ENCODE measurements at places on chromosomes 11 and 22.
A peak's percentile ranks its signal among the peaks of the same experiment; 100 is the strongest.

DNA sequence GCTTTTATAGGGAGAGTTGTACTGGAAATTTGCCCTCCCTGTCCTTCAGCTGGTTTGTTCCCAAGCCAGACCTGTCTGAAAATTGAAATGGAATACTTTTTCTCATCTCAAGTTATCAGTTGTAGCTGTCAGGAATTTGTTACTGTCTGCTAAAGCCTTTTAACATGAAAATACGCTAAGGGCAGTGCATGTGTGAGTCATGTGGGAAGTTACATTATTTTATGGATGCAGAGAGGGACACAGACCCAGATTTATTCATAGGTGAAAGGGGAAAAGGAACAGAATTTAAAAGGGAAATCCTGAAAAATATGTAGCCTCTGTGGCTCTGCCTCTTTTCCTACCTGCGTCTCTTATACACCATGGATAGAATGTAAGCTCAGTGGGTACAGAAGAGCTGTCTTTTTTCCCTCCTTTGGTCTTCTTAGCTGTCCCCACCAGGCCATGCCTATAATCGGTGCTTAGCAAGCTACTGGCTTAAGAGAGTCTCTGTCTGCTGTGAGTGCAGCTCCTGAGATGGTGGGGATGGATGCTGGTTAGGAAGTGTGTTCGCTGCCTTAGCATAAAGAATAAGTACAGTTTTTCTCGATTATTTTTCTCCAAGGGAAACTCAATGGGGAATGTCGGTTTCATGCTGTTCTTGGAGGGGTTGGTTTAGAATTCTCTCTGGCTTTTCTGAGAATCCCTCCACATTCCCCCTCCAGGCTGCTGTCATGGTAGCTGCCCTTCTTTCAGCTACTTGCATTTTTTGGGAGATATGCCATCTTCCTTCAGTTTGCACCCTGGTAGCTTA, 166.8 kb downstream of the TEAD1 start:
- no peak for DNase-seq

DNA sequence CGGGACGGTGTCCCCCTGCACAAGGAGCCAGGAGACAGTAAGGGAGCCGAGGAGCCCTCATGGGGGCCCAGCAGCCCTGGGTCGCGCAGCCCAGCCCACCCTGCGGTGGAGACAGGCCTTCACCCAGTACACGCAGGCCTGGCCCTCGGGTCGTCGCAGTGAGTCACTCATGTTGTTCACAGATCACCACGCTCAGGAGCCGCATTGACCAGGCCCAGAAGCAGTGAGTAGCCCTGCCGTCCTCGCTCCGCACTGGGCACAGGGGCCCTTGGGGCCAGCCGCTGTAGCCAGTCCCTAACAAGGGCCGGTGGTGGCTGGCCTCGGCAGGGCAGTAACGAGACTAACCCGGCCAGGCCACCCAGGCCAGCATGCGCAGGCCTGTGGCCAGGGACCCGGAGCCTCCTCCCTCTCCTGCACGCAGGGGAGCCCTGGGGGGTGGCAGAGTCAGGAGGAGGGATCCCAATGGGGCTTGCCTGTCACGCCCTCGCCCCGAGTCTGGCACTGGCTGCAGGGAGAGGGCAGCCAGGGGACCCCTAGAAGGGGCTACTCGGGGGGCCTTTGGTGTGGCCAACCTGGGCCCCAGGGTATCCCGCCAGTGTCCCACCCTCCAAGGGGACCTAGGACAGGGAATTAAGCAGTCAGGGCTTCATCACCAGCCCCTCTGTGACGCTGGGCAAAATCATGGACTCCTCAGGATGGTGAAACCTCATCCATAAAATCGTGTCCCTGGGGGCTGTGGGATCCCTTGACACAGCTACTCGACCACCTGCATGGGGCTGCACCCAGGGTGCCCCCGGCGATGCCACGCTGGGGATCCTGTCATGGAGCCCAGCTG, 10.1 kb upstream of the MRPL23 start:
- peak; percentile 8 for DNase-seq

GRCh38 chr11:123416566-123416965, 13.5 kb upstream of the GRAMD1B start:
- DNase-seq: no peak

DNA sequence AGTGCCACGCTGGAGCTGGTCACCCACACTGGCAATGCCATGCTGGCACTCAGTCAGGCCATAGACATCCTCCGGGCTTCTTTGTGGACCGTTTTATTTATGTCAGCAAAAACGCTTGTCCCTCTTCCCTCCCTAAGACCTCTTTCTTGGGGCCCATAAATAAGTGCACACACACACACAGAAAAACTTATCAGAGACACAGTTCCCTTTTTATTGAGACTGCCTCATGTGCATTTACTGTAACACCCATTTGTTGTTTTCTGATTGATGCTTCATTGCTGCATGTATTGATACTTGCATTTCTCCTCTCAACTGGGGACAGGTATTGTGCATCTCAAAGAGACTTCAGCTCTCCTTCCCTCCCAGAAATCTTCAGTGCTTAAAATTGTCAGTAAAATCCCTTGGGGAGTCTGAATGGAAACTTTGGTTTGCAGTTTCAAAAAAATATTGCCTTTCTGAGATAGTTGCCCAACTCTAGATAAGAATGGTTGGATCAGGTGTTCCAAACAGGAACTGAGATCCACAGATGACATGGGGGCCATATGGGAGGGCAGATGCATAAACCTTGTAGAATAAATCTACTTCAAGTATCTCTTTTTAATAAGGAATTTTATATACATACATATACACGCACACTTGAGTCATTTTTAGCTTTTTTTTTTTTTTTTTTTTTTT, 50.9 kb downstream of the PPP2R1B start:
- no peak for DNase-seq

DNA sequence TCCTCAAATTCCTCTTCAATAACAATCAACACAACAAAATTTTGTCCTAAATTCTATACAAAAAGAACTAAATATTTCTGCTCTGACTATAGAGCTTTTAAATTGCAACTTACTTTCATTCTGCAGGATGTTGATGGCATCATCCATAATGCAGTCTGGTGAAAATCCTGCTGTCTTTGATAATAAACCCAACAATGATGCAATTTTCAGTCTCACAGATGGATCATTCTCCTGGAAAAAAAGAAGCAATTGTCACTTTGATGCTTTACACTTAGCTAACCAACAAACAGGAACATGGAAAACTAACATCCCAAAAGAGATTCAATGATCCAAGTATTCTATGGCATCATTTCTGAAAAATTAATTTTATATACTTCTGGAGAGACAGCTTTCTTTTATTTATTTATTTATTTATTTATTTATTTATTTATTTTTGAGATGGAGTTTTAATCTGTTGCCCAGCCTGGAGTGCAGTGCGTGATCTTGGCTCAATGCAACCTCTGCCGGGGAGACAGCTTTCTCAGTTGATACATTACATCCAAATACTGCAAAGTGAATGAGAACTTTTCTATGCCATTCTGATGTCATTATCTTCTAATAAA, 13.0 kb downstream of the INTS4 start:
- no peak for DNase-seq

- no peak for DNase-seq
Observed at GRCh38 chr11:126753990-126754389, 246.6 kb downstream of the KIRREL3 start.

DNA sequence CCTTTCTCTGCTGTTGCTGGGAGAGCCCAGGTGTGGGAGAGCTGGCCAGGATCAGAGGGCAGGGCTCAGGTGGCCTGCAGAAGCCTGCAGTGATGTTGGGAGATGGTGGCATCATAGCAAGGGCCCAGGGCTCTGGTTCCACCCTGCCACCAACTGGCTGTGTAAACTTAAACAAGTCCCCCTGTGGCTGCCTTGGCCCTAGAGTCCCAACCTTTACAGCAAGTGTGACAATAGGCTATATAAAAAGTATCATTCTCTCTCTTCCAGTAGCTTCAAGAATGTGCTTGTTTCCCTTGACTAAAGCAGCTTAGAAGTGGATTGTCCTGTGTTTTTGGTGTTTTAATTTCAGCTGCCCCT, 201.8 kb upstream of the E2F8 start:
- DNase-seq: no peak

- DNase-seq: no peak
Observed at GRCh38 chr11:100830274-100830673, 143.2 kb downstream of the ARHGAP42 start.

DNA sequence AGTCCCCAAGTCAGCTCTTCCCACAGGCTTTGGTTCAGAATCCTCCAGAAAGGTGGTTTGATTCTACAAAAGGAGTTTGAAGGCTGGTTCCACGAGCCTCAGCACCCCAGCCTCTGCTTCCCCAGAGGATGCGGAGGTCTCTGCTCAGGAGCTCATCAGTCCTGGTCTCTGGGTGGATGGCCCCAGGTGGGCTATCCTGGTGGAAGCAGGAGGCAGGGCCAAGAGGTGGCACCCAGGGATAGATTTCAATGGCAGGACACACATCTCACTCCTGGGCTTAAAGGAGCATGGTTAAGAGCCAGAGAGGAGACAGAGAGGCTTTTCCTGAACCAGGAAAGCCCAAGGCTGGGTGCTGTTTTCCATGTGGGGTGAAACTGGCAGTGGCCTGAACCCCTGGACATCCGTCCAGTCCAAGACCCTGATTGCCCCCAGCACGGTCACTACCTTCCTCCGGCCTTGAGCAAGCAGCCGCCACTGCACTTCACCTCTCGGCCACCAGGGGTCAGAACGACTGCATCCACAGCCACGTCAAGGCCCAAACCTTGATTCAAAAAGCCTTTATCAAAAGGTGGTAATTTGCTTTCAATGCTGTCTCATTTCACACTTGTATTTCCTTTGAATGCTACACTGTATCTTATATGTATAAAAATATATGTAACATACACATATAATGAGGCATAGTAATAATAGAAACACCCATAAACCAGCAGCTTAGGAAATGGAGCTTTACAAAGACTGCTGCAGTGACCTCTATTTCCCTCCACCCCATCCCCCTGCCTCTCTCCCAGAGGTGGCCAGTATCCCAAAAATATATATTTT, 19.3 kb upstream of the FXYD2 start:
- peak; percentile 84 for DNase-seq

- no peak for DNase-seq
Observed at GRCh38 chr11:132220474-132220873, 850.1 kb downstream of the NTM start.

GRCh38 chr11:86408845-86409244, 34.2 kb downstream of the CCDC81 start:
- no peak for DNase-seq

DNA sequence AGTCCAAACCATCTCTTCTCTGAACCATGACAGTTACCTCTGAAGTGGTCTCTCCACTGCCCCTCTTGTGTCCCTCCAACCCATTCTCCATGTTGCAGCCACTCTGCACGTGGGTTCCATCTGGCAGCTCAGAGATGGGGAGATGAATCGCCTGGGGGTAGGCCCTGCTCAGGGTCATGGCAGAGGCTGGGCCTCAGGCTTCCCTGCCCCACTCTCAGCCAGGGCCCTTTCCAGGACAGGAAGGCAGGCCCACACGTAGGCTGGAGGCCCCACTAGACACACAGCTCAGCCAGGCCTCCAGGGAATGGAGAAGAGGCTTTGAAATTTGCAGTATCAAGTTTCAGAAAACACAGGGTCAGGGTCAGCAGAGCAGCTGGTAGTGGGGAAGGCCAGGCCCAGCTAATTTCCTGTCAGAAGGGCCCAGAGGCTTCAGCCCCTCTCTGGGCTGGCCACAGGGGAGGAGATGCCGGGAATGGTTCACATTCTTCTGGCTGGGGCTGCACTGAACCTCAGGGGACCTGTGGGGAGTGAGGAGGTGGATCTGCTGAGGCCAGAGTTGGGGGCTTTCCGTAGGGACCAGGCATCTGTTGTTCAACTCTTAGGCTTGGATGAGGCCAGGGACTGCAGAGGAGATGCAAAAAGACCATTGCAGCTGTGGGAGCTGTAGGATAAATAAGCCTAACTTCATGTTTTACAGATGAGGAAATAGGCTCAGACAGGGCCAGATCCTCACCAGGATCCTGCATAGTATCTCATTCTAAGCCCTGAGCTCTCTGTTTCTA, 101.6 kb downstream of the SWAP70 start:
- peak; percentile 61 for DNase-seq

DNA sequence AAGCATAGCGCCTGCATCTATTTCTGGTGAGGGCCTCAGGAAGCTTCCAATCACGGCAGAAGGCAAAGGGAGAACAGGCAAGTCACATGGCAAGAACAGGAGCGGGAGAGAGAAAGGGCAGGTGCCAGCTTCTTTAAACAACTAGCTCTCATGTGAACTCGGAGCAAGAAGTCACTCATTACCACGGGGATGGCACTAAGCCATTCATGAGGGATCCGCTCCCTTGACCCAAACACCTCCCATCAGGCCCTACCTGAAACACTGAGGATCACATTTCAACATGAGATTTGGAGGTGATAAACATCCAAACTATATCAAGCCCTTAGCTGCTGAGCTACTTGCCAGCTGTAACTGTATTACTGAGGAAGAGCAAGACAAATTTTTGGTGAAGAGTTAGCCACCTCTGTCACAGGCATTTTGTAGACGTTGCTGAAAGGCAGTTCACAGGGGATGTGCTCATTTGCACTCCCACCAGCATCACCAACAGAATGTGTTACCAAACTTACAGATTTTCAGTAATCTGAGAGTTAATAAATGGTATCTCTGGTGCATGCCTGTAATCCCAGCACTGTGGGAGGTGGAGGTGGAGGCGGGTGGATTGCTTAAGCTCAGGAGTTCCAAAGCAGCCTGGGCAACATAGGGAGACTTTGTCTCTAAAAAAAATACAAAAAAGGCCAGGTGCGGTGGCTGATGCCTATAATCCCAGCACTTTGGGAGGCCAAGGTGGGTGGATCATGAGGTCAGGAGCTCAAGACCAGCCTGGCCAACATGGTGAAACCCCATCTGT, 398.2 kb downstream of the LARGE1 start:
- no peak for DNase-seq

- peak; percentile 70 for DNase-seq
Observed at GRCh38 chr11:9015677-9016076, 11.9 kb upstream of the NRIP3 start.

DNA sequence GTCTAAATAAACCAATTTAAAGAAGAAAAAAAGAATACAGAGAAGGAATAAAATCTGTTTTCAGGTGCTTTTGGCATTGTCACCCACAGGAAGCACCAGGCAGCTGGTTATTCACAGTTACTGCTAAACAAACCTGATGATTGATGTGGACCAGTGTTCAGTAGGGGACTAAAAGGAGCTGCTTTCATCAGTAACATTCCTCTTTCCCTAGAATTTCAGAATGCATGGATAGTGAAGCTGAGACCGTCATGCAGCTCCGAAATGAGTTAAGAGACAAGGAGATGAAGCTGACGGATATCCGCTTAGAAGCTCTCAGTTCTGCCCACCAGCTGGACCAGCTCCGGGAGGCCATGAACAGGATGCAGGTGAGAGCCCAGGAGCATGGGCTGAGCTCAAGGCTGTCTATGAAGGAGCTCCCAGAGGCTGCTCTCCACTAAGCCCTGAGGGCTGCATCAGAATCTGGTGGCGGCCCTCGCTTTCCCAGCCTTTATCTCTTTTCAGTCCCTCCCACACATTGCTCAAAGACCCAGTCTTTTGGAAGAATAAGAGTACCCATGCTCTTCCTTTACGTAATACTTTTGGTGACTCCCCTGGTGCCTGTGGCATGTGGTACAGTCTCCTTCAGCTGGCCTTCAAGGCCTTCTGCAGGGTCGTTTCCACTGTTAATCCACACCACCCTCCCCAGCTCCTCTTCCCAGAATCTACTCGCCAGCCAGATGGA, 69.5 kb downstream of the DBX1 start:
- no peak for DNase-seq
